ENCODE measurements at places on chromosomes 1 and 21. TPM values are rescaled to one million over a fixed set of nuclear protein-coding genes. Genes with fewer than 3 reads are reported as not detected.

Gene BLACAT1
- 8.4 TPM for total RNA-seq

Gene TCEA3
- 50.6 TPM for total RNA-seq

Gene CIART
- 5.7 TPM for total RNA-seq

Gene WDR26
- total RNA-seq: 125 TPM

Gene CD244
- 0.16 TPM for total RNA-seq

Gene DNAJC11
- 42.3 TPM for total RNA-seq

Gene GRHL3
- 0.55 TPM for total RNA-seq

Gene CTBS
- 31.9 TPM for total RNA-seq

Gene SLC6A9
- 35.0 TPM for total RNA-seq
